Fibroblast of mammary gland (primary cell): ENCODE measurements at places on chromosomes 7 and 10.

DNA sequence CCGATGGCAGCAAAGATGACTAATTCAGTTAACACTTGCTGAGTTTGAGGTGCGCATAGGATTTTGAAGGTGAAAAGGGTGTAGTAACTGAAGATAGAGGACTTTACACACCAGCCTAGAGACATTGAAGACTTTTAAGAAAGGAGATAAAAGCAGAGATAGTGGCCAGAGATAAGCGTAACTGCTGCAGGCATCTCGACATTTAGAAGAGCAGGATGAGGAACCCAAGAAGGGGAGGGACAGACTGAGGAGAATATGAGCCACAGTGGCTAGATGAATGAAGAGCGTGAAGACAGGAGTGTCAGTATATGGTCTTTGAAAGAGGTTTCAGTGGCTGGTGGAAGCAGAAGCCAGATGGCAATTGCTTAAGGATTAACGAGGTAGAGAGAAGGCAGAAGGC is 71.6 kb downstream of the CELF2 start:
- DNase-seq: no peak

DNA sequence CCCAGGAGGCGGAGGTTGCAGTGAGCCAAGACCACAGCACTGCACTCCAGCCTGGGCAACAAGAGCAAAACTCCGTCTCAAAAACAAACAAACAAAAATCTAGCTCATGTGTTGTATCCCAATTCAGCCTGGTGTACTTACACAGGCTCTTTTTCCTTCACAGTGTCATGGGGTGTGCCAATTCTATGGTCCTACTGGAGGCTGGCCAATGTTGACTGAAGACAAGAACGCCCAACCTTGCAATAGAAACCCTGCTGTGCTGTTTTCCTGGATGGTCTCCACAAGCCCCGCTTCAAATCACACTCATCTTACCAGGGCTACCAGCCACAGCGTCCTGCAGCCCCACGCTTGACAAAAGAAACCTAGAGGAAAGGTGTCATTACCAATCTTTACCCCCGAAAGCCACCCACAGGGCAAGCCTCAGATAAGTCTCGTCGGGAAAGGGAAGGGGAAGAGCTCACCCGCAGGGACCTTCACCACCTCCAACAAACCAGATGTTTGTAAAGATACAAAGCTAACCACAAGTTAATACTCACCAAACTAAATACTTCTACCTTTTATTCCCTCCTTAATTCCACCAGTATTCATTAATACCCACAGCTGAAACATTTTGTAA is 64.8 kb downstream of the TNS3 start:
- no peak for DNase-seq

GRCh38 chr7:104984585-104985258 is 29.3 kb upstream of the KMT2E start:
- DNase-seq: no peak

GRCh38 chr7:107469929-107470328 is at the start of gene GPR22:
GPR22 (plus strand) TSS chr7:107470057; CDS start chr7:107474061, 4,004 bp downstream.
- no peak for DNase-seq

- DNase-seq: no peak
Measured at GRCh38 chr7:49091519-49091918, 167.2 kb downstream of the CDC14C start.

DNA sequence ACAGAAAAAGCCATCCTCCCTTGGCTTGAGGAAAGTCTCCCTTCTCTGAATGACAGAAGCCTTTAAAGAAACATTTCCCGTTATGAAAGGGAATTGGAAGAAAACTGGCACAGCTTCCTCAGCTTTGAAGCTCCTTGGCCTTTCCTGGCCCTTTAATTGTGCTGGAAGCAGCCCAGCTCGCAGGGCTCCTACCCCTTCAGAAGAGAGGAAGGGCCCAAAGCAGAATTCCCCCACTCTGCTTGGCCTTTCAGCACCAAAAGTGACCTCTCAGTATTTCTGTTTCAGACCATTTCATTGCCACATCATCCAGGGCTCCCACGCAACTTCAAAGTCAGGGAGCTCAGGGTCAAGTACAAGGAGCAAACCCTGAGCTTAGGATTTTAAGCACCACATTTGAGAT is 4.2 kb downstream of the AFAP1L2 start:
- DNase-seq: no peak

DNA sequence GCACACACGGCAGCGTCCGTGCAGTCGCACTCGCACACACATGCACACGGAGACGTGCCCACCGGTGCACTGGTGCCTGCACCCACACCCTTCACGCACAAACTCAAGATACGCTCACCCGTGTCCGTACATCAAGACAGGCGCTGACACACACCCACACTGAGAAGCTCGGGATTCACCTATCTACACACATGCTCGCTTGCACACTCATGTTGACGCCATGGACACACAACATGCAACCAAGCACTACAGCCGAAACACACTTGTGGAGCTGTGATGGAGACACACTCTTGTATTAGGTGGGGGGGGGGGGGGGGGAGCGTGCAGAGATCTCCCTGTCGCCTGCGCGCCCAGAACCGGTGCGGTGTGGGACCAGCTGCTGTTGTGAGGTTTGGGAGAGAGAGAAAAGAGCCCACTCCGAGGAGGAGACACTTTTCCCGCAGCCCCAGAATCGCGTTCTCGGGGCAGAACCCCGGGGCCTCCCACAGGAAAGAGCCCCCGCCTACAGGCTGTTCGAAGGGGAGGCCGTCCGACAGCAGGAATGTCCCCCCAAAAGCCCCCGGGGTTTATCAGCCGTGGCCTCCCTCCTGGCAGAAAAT is 605 bp upstream of the NFKB2 start:
- DNase-seq: peak; percentile 40

DNA sequence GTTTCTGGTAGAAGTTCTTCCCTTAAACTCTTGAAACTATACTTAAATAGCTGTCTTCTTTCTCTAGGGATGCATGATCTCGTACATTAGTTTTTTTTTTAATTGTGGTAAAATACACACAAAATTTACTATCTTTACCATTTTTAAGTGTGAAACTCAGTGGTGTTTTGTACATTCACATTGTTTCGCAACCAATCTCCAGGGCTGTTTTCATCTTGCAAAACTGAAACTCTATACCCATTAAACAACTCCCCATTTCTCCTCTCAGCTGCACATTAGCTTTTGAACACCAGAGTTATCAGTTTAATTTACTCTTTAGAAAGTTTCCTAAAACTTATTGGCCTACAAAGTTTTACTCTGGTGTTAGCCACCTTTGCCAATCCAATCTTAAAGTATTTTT is 45.5 kb upstream of the PRKAR2B start:
- DNase-seq: peak; percentile 9

- DNase-seq: no peak
Measured at GRCh38 chr7:87411186-87411585, 64.3 kb downstream of the ABCB4 start.

GRCh38 chr10:118977835-118978234 is 51.7 kb upstream of the NANOS1 start:
- no peak for DNase-seq

GRCh38 chr10:77636282-77636966 is 1.2 kb downstream of the KCNMA1 start:
- no peak for DNase-seq
